Placental pericyte (primary cell): ENCODE measurements at places on chromosomes 2 and 18. TPM values are rescaled to one million over a fixed set of nuclear protein-coding genes. Genes with fewer than 3 reads are reported as not detected.

Gene KATNAL2
- total RNA-seq = 0.88 and 1.6 TPM in 2 replicates

Gene FAM210A
- 25.5 and 27.1 TPM in 2 replicates for total RNA-seq

Gene ICOS
- not detected in 2 replicates for total RNA-seq

Gene RASGRP3
- 4.8 and 11.2 TPM in 2 replicates for total RNA-seq
